ENCODE measurements at places on chromosomes 16 and 17.
A peak's percentile ranks its signal among the peaks of the same experiment; 100 is the strongest.

GRCh38 chr17:78092794-78093324, 35.7 kb downstream of the TMC6 start:
- ATAC-seq, result no peak

DNA sequence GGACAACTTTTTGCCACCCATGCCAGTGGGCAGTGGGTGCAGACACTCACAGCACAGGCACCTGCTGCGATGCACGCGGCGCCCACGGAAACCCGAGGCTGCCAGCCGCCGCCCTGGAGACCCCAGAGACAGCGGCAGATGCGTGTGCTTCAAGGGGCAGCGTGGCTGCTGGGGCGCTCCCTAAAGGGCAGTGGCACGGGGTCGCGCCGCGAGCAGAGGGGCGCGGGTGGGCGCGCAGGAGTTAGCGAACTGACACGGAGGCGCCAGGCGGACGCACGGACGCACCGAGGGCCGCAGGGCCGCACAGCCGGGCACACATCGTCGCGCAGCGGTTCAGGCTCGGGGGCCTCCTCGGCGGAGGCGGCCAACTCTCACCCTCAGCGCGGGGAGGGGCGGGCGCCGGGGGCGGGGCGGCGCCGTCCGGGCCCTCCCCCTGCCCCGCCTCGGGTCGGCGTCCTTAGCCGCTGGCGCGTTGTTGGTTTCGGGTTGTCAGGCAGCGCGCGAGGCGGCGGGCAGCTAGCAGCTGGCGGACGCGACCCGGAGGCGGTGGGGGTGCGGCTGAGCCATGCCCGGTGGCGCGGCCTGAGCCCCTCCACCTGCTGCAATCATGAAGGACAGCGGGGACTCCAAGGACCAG, at the start of gene KIF19:
TSS of gene KIF19 (plus strand) at position 484 of the 637 bp plus-strand sequence. CDS start at position 608, 124 bp downstream.
- peak; percentile 77 for ATAC-seq

DNA sequence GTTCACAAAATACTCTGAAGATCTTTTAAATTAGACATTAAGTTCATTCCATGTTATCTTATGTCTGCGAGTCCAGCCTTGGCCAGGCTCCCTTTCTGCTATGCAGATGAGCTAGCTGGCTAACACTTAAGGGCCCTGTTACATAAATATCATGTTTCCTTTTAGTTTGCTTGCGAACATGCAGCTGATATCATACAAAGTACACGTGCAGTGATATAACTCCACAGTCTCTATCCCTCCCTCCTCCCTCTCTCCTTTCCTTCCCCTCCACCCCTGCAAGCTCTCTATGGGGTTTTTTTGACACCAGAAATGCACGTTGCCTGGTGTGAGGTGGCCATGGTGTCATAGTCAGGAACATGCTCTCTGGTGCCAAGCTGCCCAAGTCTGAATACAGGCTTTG, 46.1 kb downstream of the ARHGAP17 start:
- ATAC-seq, result no peak

- ATAC-seq, result no peak
These were observed 83.0 kb downstream of the ABCC1 start for GRCh38 chr16:16032271-16032979.

- ATAC-seq, result no peak
These were observed 5.0 kb downstream of the HAS3 start for GRCh38 chr16:69110406-69110805.

- peak; percentile 81 for ATAC-seq
These were observed 114.4 kb downstream of the SEC14L1 start for GRCh38 chr17:77254951-77255825.

- no peak for ATAC-seq
These were observed 187.9 kb upstream of the CHMP6 start for GRCh38 chr17:80803451-80804428.

GRCh38 chr17:20184977-20185619, 175.9 kb downstream of the SPECC1 start:
- no peak for ATAC-seq

GRCh38 chr17:4248504-4249277, 15.1 kb downstream of the ANKFY1 start:
- ATAC-seq, result no peak

GRCh38 chr17:65537845-65538674, 23.4 kb downstream of the AXIN2 start:
- no peak for ATAC-seq

DNA sequence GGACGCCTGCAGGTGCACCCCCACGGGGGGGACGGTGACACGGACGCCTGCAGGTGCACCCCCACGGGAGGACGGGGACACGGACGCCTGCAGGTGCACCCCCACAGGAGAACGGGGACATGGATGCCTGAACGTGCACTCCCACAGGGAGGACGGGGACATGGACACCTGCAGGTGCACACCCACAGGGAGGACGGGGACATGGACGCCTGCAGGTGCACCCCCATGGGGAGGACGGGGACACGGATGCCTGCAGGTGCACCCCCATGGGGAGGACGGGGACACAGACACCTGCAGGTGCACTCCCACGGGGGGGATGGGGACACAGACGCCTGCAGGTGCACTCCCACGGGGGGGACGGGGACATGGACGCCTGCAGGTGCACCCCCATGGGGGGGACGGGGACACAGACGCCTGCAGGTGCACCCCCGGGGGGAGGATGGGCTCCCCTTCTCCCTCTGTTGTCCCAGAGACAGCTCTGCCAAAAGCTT, 114.5 kb upstream of the METRNL start:
- no peak for ATAC-seq

DNA sequence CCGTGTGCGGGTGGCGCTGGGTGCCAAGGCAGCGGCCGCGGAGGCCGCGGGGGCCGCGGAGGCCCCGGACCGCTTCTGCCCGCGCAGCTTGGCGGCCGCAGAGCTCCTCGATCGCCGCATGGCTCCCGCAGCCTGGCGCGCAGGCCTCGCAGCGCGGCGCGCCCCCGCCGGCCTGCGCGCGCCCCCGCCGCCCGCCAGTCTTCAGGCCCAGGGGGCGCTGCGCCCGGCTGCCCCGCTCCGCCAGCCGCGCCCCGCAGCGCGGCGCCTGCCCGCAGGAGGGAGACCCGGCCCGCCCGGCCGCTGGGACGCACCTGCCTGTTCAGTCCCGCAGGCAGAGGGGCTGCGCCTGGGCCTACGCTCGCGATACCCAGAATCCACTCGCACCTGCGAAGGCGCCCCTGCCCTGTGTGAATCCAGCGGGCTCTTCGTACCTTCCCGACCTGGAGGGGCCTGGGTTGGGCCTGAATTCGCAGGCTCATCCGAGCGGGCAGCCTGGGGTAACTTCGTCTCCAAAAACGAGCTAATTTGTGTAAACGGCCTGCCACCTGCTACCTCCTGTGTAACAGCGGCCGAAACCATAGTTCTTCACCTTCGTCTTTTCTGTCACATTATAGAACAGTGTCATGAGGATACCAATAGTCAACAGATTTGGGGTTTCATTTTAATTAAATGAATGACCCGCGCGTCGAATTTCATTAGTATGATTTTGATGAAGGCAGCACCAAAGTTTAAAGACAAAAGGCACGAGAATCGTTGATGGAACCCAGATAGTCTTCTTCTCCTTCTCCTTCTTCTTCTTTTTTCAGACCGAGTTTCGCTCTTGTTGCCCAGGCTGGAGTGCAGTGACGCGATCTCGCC, at the start of gene CENPV:
TSS of gene CENPV (minus strand) at position 153 of the 858 bp plus-strand sequence. CDS start at position 120, 33 bp downstream.
- ATAC-seq, result peak; percentile 67

- ATAC-seq, result no peak
These were observed 10.8 kb downstream of the TMEM235 start for GRCh38 chr17:78242024-78242742.

DNA sequence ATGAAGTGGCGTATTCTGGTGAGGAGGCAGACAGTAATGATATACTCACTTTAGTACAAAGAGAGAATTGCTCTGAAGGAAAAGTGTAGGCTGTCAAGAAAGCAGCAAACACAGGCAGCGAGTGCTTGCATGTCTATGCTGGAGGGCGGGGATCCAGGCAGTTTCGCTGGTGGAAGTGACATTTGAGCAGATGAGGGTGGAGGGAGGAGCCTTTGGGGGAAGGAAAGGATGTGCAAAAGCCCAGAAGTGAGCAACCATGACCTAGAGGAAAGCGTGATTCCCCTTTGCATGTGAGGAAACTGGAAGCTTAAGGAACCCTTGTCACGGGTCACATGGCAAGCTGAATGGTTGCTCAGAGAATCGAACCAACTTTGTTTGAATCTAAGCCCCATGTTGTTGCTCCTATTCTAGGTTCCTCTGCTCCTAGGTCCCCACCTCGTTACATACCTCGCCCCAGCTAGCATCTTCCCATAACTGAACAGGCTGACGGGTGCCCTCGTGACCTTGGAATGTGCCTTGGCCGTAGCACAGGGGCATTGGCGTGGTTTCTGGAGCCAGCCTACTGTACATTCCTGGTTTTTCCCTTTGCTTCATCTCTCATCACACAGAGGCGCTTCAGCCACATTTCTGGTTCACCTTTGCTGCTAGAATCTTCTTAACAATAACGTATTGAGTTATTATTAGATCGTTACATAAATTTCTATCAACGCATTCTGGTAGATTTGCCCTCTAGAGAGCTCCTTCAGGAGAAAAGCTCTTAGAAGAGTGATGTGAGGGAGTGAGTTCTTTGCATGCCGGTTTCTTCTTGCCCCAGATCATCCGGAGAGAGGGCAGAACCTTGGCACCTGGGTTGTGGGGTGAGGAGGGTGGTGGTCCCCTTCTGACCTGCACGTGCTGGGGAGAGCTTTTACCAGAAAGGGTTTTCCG, 191.8 kb downstream of the SNX29 start:
- peak; percentile 61 for ATAC-seq

GRCh38 chr16:70157477-70158260, 15.9 kb upstream of the CLEC18C start:
- no peak for ATAC-seq

GRCh38 chr17:76479515-76480060, 12.2 kb downstream of the AANAT start:
- no peak for ATAC-seq

DNA sequence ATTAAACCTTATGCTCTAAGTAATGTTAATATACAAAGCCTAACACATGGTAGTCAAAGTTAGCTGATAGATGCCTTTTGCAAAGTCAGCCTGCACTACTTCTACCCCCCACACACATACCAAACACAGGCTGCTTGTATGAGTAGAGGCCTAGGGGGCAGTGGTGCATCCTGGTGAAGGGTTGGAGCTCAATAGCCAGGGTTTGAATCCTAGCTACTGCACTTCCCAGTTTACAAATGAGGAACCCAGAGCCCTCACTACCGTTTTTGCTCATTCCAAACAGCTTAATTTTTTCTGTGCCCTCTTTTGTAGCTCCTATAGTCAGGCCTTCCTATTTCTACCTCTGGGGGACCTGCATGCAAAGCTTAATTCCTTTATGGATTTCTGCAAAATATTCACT, 18.9 kb upstream of the HYDIN start:
- no peak for ATAC-seq

DNA sequence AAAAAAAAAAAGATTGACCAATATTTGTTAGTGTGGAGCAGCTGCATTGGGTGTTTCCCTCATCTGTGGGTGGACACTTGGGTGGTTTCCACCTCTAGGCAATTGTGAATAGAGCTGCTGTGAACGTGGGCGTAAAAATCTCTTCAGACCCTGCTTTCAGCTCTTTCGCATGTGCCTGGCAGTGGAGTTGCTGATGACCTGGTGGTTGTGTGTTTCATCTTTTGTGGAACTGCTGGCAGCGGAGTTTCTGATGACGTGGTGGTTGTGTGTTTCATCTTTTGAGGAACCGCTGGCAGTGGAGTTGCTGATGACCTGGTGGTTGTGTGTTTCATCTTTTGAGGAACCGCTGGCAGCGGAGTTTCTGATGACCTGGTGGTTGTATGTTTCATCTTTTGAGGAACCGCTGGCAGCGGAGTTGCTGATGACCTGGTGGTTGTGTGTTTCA, 21.4 kb downstream of the ZC3H18 start:
- ATAC-seq, result no peak

DNA sequence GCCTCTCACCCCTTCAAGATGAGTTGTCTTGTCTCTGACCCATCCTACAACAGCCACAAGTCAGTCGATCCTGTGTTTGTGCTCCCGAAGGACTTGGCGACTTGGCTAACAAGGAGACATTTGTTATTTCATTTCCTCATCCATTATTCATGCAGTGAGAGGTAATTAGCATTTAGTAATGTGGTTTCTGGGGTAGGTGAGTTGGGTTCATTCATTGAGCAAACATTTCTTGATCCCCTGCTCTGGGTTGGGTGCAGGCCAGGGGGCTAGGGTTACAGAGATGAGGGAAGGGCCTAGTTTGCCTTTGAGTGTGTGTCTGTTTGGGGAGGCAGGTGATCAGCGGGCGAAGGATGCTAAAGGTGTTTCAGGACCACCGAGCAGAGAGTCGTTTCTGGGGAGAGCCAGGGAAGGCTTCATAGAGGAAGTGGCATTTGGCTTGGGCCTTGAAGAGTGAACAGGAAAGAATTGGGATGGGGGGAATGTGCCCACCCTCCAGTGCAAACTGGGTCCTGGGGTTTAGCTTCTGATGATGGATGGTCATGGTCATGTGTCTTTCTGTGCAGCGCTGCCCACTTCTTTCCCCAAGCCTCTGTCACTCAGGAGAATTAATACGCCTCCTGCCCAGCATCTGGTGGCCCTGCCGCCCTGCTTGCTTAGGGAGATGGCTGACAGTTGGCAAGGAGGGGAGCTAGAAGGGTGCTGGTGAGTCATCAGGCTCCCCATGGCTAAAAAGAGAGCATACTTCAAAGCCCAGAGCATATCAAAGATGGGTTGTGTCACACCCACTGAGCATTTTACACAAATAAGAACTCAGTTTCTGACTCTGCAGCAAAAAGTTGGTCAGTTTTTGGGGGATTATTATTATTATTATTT, 38.5 kb downstream of the MSI2 start:
- ATAC-seq, result peak; percentile 70

Measured in motor neuron (in vitro differentiated cells).